Progenitor cell of endocrine pancreas (in vitro differentiated cells): ENCODE measurements at places on chromosomes 5 and 9. TPM values are rescaled to one million over a fixed set of nuclear protein-coding genes. Genes with fewer than 3 reads are reported as not detected.

DNA sequence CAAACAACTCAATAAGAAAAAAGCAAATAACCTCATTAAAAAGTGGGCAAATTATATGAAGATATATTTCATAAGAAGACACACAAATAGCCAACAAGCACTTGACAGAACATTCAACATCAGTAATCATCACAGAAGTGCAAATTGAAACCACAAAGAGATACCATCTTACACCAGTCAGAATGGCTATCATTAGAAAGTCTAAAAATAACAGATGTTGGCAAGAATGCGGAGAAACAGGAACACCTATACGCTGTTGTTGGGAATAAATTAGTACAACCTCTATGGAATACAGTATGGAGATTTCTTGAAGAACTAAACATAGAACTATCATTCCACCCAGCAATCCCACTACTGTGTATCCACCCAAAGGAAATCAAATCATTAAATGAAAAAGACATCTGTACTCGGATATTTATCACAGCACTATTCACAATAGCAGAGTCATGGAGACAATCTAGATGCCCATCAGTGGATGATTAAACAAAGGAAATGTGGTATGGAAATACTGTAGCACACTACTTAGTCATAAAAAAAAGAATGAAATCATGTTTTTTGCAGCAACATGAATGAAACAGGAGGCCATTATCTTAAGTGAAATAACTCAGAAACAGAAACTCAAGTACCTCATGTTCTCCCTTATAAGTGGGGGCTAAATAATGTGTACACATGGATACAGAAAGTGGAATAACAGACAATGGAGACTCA is 106.8 kb upstream of the FST start:
- no peak for DNase-seq
- H3K27me3 ChIP-seq: no peaks in the 10 kb centered on the region
- no peak overlapping the region for H3K27ac ChIP-seq
- no peak overlapping the region for H3K4me3 ChIP-seq
- H3K36me3 ChIP-seq: no peaks in the 10 kb centered on the region

DNA sequence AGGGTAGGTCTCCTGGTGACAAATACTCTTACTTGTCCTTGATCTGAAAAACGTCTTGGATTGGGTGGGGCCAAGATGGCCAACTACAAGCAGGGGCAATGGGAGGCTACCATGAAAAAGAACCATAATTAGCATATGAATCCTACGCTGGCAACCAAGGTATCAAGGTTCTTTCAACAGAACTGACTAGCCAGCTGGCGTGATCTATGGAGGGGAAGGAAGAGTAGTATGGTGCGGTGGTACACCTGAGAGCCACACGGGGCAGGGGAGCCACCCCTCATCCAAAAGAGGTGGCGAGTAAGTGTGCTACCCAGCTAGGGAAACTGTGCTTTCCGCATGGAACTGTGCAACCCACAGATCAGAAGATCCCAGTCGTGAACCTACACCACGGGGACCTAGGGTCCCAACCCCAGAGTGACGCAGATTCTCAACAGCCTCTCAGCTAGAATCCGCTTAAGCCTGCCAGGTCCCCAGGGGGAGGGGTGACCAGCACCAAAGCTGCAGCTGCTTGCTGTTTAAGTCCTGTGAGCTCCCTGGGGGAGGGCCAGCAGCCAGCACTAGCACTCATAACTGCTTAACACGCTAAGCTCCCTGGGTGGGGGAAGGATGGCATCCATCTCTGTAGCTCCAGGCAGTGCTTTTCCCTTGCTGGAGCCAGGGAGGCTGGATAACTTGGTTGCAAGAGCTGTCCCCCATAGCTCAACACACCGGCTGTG is 334.8 kb downstream of the FBXL17 start:
- no peak overlapping the region for H3K27ac ChIP-seq
- no peak for DNase-seq
- H3K27me3 ChIP-seq: no peaks in the 10 kb centered on the region
- H3K4me3 ChIP-seq: no peak overlapping the region
- peaks cover 24% of the 10 kb centered on the region for H3K36me3 ChIP-seq
- no peaks in the 10 kb centered on the region for H3K4me1 ChIP-seq

DNA sequence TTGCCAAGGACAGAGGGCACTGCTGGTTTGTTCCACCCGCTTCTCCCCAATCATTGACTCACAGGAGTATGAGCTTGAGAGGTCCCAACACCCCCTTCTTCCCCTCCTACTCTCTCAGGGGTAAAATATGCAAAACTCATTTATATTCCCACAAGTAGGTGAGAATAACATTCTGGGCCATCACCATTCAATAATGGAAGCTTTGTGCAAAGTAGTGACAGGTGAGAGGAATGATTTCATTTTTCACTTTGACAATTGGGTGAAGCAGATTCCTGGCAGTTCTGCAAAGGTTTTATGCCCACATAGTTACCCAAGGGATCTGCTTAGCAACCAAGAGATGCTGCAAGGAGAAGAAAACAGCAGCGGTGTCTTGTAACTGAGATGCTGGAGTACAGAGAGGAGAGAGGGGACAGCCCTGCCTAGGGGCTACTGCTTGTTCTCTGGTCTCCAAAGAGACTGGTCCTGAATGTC is 137.6 kb downstream of the CMYA5 start:
- H3K27me3 ChIP-seq: peaks cover 5% of the 10 kb centered on the region
- no peak overlapping the region for H3K4me3 ChIP-seq
- no peak overlapping the region for H3K27ac ChIP-seq
- no peaks in the 10 kb centered on the region for H3K4me1 ChIP-seq

The MARCHF3 gene
- 10.3 and 11.6 TPM in 2 replicates for total RNA-seq

The ENTPD2 gene
- total RNA-seq: 0.19 and 0.51 TPM in 2 replicates

The TXNDC8 gene
- total RNA-seq: not detected in 2 replicates
